ENCODE measurements at places on chromosomes 3 and 15.

- no peak for DNase-seq
These were observed 297.2 kb upstream of the C2CD4B start for GRCh38 chr15:62462268-62462667.

- no peak for DNase-seq
These were observed 30.4 kb downstream of the GABRR3 start for GRCh38 chr3:98004721-98005120.

GRCh38 chr3:11643201-11643603 lies 513 bp downstream of the VGLL4 start:
- peak; percentile 68 for DNase-seq

GRCh38 chr3:126524429-126524988 lies 554 bp downstream of the CHST13 start:
- DNase-seq: peak; percentile 69

- no peak for DNase-seq
These were observed 877.2 kb downstream of the CADM2 start for GRCh38 chr3:85835857-85836440.

DNA sequence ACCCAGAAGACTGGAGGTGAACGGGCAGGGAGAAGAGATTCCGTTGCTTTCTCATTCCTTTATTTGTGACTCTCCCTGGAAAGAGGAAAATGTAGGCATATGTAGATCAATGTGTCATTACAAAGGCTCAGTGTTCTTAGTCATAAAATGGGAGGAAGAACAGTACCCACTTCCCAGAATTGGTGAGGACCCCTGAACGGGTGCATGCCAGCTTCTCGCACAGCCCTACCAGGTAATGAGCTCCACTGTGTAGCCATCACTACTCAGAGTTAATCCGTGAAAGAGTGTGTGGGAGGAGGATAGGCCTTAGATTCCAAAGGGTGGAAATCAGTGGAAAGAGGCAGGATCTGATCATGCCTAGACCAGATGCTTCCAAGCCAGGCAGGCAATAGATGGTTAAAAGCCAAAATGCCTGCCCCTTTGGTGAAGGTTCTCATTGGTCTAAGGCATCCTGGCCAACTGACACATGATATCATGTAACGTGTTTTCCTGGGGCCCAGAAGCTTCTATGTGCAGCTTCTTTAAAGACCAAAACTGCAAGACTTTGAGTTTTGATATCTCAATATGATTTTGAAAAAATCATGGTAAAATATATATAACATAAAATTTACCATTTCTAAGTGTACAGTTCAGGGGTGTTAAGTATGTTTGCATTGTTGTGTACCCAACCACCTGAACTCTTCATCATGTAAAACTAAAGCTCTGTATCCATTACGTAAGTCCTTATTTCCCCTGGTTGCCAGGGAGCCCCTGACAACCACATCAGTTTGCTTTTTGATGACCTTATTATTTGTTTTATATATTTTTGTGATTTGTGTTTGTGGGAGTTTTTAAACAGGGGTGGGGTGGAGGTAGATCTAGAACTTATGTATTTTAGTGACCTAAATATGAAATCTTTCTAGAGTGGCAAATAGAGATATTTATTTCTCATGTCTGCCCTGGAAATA lies 402.2 kb upstream of the CFAP20DC start:
- DNase-seq: no peak

DNA sequence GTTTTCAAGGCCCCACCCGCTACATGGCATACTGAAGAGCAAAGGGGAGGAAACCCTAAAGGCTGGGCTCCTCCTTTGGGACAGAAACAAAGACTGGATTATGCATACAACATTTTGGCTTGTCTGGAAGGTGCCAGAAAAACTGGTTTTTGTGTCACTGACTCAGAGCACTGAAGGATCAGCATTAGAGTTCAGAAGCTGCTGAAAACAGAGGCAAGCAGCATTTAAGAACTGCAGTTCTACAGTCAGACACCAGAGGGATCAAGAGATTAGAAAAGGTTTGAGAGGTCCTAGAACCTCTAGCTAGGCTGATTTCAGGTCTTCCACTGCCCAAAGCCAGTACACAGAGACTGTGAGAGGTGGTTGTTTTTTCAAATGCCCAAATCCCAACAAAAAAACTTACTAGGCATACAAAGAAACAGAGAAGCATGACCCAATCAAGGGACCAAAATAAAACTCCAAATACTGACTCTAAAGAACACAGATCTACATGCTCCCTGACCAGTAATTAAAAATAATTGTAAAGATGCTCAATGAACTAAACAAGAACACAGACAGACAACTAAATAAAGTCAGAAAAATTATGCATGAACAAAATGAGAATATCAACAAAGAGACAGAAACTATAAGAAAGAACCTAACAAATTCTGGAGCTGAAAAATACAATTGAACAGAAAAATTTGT lies 91.2 kb downstream of the SENP2 start:
- no peak for DNase-seq

- no peak for DNase-seq
These were observed 1.4 kb downstream of the TMEM207 start for GRCh38 chr3:190448256-190448655.

GRCh38 chr3:192122832-192123594 lies 604.3 kb downstream of the FGF12 start:
- DNase-seq: no peak

DNA sequence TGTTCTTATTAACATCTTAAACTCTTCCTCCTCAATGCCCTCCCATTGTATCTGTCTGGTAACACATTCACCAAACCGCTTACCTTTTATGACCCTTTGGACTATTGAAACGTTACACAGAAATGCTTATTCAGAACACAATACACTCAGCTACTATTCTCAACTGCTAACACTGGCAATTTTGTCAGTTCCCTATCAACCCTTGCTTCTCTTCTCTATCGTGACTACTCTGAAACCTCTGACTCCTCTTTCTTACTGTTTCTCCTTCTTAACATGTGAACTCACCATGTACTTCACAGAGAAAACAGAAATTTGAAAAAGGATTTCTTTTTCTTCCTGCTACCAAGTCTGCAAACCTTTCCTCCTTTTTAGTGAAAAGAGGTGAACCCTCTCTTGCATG lies 232.9 kb upstream of the GPR149 start:
- DNase-seq: no peak
